ENCODE measurements at places on chromosomes 11 and 22.

DNA sequence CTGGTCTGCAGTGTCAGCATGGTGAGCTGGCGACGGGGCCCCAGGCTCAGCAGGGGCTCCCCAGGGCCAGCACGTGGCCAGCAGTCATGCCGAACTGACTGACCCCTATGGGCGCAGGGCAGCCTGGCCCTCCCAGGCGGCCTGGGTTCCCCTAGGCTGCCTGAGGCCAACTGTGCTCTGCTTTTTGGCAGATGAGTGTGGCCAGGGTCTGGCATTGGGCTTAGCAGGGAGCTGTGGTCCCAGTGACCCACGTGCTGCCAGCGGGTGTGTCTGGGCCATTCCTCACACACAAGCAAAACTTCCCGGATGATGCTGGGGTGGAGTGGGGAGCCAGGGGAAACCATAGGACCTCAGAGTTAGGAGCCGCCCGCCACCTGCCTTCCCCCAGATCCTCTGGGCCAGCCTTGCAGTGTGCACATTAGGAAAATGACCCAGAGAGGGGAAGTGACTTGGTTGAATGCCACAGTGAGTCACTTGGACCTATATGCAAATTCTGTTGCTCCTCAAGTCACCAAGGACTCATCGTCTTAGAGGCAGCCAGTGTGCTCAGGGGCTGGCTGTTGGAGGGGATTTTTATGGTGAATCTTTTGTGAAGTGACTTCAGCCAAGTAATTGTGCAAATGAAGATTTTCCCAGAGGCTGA is 6.5 kb downstream of the ADORA2A start:
- no peak for DNase-seq

- DNase-seq = no peak
These were observed 8.6 kb downstream of the MUC5B start for GRCh38 chr11:1231396-1232020.

DNA sequence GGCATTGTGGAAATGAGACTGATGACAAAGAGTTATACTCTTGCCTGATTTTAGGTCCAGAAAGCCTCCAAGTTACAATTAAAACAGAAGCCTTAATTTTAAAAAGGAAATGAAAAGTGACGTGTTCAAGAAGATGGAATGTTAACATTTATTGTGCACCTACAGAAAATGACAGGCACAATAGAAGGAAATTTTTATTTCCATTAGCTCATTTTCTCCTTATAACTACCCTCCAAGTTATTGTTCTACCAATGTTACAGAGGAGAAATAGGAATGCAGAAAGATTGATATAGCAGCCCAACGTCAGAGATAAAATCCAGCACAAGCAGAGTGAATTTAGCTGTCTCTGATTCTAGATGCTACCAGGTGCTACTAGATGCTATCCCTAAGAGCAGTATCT is 736.9 kb upstream of the KIRREL3 start:
- DNase-seq = no peak

DNA sequence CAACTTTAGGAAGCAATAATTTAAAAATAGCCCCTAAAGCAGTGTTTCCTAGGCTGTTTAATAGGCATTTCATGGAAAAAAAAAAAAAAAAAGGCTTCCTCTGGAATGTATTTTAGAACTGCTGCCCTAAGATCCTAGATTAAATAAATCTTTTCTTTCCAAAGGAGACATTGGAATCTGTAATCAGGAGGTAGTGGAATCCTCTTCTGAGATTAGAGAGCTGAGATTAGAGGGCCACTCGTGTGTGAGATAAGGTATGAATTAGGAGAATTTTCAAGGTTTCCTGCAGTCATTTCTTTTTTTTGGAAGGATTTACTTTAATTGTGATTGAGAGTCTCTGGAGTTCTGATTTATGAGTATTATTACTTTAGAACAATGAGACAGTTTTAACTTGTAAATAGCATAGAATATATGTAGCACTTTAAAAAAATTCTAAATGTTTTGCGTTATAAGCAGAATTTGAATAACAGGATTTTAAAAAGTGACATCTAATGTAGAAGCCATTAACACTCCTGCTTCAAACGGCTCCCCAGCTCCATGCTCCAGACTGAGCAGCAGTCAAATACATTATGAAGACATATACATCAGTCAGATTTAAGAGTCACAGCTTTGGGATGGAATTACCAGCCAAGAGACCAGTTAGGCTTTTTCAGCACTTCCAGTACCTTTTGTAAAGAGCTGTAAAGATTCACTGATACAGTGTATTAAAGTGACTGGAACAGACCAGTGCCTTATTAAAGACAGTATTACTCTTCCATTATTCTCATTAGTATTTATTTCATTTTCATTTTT is 5.0 kb downstream of the EED start:
- DNase-seq = no peak

DNA sequence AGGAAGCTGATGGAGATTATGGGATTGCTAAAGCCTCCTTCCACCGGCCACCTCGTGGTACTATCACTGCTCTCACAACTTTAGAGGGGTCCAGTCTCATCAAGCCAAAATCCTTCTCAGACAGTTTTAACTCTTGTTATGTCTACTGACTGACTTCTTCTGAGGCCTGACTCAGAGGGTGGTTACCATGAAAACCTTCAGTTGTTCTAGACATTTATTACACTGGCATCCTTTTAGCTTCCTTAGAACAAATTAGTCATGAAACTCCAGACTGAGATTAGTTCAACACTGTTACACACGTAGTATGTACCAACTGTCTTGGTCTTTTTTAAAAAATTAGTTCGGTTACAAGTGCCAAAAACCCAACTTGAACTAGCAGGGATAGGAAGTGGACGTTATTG is 7.5 kb downstream of the DIXDC1 start:
- DNase-seq = no peak

- DNase-seq = no peak
These were observed 83.4 kb downstream of the SWAP70 start for GRCh38 chr11:9747229-9747628.

DNA sequence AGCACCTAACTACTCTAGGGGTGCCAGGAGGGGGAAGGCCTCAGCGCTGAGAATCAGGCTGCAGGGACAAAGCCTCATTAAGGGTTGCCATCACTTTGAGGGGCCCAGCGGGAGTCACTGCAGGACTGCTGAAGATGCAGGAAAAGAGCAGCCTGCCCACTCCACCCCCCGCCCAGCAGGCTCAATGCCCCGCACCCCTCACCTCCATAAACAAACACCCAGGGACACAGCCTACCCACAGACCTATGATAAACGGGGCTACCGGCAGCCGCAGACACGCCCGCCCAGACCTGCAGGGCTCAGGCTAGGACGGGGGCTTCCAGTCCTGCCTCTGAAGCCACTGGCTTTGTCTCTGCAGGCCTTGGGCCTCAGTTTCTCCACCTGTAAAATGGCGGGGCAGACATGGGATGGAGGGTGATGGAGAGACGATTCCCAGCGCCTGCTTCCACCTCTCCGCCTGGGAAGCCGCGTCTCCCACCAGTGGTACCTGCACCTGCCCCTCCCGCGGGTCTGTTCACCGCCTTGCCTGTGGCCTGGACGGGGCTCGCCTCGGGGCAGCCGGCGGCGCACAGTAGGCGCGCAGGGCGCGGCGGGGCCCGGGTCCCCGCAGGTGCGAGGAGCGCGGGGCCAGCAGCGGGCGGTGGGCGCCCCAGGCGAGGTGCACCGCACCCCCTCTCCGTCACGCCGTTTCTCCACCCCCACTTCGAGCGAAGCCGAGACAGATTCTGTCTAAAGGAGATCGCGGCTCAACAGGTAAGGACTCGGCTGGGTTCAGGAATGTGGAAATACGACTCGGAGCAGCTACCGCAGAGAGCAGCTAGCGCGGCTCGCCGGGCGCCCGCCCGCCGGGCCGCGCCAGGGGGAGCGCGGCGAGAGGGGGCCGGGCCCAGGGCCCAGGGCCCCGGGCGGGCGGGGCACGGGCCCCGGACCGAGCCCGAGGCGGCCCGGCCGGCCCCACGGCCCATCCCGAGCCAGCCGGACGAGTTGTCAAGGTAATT is 1.5 kb downstream of the WNT7B start:
- no peak for DNase-seq

GRCh38 chr22:40534379-40535188 is 101.9 kb downstream of the MRTFA start:
- no peak for DNase-seq

GRCh38 chr11:10638316-10638925 is 55.1 kb downstream of the IRAG1 start:
- DNase-seq = no peak

All from stimulated activated CD8-positive, alpha-beta memory T cell treated with anti-CD3 and anti-CD28 coated beads, Interleukin-4, amount 100 ng/mL, for 1 hour (primary cell).